Non-pigmented ciliary epithelial cell (primary cell): ENCODE measurements at places on chromosomes 6 and 20.

GRCh38 chr6:19838442-19839236 is 1.5 kb downstream of the ID4 start:
- no peak for DNase-seq

GRCh38 chr20:4998160-4998651 is 3.1 kb downstream of the SLC23A2 start:
- DNase-seq, result no peak

GRCh38 chr6:130434174-130434873 is 68.5 kb downstream of the TMEM200A start:
- peak; percentile 59 for DNase-seq

DNA sequence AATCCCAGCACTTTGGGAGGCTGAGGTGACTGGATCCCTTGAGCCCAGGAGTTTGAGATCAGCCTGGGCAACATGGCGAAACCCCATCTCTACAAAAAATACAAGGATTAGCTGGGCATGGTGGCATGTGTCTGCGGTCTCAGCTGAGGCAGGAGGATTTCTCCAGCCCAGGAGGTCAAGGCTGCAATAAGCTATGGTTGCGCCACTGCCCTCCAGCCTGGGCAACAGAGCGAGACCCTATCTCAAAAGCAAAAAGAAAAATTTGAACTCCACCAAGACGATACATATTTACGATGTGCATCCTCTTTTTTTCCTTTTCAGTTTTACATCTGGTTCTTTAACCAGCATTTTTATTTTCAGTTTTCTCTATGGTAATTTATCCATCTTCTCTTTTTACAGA is 162.1 kb downstream of the JARID2 start:
- DNase-seq, result no peak

DNA sequence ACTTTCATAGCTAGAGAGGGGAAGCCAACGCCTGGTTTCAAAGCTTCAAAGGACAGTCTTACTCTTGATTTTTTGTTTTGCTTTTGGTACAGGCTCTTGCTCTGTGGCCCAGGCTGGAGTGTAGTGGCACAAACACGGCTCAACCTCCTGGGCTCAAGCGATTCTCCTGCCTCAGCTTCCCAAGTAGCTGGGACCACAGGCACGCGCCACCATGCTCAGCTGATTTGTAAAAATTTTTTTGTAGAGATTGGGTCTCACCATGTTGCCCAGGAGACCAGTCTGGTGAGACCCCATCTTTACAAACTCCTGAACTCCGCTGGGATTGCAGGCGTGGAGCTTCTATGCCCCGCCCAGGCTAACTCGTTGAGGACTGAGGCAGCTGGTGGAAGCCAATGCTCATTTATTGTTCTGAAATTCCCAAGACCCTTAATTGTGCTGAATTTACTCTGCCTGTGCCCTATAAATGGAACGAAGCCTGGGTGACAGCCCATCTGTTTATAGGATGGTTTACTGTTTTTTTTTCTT is 18.0 kb downstream of the SRSF3 start:
- no peak for DNase-seq

DNA sequence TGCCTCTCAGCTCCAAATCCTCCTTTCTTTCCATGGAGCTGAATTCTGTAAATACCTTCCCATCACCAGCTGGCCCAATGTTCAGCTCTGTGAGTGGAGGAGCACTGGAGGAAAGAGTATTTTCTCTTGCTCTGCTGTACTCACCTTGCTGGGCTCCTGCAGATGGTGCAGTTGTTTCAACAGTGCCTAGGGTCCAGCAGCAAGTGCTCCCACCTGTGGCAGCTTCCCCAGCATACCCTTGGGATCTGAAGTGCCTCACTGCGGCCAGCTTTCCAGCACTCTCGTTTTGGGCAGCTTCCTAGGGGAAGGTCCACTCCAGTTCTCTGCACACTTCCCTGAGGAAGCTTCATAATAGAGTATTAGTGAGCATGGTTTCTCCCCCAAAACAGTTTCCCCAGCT is 170.9 kb downstream of the ARHGAP18 start:
- DNase-seq, result no peak

DNA sequence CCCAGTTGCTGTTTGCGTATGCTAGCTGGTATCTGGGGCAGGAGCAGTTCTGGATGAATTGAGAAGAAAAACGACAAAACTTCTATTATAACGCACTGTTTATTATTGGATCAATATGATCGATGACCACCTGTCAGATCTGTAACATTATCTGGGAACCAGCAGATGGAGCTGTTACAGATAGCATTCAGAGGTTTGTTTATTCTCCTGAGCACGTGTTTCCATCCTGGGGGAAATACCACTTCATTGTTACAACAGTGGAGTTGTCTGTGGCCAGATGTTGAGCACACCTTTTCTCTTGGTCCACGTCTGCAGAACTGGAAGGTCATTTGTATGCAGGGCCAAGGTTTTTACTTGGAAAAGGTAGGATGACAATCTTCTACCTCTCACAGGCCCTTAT is 16.0 kb upstream of the NKX2-2 start:
- DNase-seq, result no peak

- no peak for DNase-seq
Observed at GRCh38 chr6:159853754-159854153, 37.0 kb upstream of the MAS1 start.

DNA sequence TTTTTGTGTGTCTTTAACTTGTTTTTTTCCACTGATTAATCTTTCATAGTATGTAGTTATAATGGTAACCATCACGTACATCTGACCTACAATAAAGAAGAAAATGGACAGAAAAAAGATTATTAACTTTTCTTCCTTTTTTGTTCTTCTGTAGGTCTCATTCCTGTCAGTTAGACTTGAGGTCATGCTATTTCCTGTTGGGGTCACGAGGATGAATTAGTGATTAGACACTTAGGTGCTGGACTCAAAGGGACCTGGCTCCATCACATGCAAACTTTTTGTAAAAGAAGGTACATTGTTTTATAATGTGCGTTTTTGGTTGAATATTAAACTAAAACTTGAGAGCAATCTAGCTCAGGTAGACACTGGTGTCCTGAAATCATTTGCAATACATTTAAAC is 14.8 kb downstream of the MARCKS start:
- DNase-seq, result no peak

DNA sequence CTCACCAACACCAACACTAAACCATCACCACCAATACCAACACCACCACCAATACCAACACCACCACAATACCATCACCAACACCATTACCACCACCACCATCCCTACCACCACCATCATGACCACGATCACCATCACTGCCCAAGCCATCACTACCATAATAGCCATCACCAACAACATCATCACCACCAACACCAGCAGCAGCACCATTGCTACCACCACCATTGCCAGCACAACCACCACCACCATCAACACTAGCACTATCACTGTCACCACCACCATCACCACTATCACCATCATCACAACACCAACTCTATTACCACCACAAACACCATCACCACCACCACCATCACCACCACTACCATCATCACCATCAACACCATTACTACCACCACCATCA is 53.0 kb downstream of the TMEM242 start:
- no peak for DNase-seq

DNA sequence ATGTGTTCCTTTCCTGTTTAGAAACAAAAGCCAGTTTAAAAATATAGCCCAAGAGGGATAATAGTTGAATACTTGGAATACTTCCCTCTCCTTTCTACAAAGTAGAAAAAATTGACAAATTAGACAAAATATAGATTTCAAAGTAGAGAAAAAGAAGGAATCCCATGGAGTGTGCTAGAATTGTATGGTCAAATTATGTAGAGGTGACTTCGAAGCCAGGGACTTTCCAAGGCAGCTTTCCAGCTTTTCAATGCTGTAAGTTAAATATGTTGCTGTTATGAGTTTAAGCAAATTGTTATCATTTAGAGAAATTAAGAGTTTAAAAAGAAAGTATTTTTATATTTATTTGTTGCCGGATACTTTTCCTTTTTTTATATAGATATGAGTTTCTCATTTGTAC is 415.5 kb upstream of the OPRM1 start:
- DNase-seq, result no peak

- no peak for DNase-seq
Observed at GRCh38 chr6:3328145-3328544, 69.4 kb downstream of the PSMG4 start.

DNA sequence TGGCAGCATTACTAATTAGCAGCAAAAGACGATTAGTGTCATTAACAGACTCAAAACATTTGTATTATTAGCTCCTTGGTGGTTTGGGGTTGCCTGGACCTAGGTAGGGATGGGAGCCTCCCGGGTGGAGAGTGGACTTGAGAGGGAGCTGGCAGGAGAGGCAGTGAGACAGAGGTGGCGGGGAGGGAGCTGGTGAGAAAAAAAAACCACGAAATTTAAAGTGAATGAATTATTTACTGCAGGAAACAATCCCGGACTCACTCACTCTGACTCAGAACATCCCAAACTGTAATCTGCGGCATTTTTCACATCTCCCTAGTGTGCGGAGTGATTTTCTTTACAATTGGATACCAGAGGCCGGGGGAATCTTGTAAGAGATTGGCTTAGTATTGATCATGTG is 14.3 kb upstream of the CDH22 start:
- DNase-seq, result no peak

GRCh38 chr6:129287231-129288177 is 404.6 kb downstream of the LAMA2 start:
- DNase-seq, result no peak

- no peak for DNase-seq
Observed at GRCh38 chr20:18019068-18019467, 38.6 kb downstream of the OVOL2 start.

- DNase-seq, result no peak
Observed at GRCh38 chr20:47258745-47259695, 97.5 kb downstream of the ZMYND8 start.

DNA sequence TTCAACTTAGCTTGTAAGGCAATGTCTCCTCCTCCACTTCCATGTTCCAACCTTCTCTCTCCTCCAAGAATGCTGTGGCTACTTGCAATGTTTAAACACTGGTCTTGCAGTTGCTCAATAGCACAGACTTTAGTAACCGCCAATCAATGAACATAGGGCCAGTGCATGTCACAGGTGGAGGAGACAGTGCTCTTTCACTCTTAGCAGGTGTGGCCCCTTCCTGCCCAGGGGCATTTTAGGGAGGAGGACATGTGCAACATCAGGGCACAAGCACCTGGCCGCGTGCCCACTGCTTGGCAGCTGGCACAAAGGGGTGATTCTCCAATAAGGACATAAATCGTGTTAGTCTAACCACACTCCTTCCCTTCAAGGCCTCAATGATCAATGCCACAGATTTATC is 41.3 kb downstream of the ADGRF1 start:
- DNase-seq, result no peak

GRCh38 chr20:58906894-58907293 is 54.4 kb downstream of the GNAS start:
- DNase-seq, result no peak

- no peak for DNase-seq
Observed at GRCh38 chr6:159819932-159820640, 20.0 kb downstream of the PNLDC1 start.

DNA sequence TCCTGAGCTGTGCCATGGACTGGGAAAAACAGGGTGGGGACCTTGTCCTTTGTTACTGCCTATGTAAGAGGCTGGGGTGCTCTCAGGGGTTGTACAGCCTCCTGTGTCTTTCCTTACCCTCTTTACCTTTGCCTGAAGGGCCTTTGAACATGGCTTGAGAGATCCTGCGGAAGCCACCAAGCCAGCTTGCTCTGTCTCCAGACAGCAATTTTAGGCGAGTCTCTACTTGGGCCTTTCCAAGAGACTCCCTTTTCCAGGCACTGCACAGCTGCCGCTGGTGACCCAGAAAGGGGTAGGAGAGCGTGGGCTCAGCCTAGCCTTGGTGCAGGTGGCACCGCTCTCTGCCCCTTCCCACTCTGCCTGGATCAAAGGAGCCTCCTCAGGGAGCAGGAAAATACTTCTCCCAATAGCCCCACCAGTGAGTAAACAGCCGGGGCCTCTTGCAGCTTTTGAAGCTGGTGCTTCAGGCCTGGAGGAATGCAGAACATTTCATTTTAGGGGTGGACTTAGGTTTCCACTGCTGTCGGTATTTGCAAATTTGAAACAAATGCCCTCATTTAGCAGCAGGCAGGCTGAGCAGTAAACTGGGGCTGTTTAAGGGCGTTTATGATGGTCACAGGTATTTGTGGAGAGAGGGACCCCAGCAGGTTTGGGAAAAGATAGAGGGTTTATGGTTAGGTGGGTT is 13.9 kb downstream of the PTK7 start:
- no peak for DNase-seq

DNA sequence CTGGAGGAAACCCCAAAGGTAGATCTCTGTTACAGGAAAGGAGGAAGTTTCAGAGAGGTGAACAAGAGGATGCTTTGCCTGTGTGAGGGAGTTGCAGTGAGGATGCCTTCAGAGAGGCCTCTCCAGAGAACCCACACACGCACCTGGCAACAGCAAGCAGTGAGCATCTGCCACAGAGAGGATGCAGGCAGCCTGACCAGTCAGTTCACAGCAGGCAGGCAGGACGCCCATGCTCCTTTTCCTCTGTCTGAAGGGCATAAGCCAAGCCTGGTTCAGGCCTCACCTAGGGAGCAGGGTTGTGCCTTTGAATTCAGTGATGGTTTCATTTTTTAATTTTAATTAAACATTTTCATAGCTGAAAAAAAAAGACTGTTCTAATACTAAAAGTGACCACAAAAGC is 346.0 kb upstream of the MARCKS start:
- no peak for DNase-seq

DNA sequence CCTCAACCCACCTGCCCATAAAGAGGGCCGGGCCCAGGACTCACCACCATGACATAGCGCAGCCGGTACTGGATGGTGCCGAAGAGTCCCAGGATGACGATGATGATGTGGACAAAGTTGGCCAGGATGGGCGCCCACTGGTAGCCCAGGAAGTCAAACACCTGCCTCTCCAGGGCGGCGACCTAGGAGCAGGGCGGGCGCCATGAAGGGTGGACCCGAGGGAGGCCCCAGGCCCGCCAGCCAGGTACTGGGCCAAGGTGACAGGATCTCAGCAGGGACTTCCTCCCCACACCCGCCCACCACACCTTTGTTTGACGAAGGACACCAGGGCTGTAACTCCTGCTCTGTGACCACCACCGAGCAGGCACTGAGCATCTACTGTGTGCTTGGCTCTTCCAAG is 4.4 kb downstream of the NKAIN4 start:
- no peak for DNase-seq

- peak; percentile 98 for DNase-seq
Observed at GRCh38 chr6:37239950-37240713, 17.4 kb upstream of the TBC1D22B start.

GRCh38 chr6:151962246-151962846 is 154.9 kb downstream of the ESR1 start:
- peak; percentile 36 for DNase-seq

GRCh38 chr6:141484711-141485110 is 648.0 kb upstream of the GJE1 start:
- no peak for DNase-seq

DNA sequence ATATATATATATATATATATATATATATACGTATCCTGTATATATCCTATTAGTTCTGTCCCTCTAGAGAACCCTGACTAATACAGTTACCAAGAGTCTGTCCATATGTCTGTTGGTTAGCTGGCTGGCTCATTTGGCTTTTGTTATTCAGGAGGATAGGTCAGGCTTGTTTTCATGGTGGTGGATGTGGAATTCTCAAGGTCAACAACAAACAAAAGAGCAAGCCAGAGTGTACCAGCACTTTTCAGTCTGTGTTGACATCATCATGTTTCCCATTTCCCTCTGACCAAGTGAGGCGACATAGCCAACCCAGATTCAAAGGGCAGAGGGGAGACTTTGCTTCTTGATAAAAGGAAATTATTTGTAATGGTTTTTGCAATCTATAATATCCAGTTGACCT is 88.5 kb upstream of the PTCHD4 start:
- DNase-seq, result no peak
